CD4-positive, alpha-beta T cell treated with Interleukin-2 at 100 ng/mL for 4 hours (primary cell): ENCODE measurements at places on chromosomes 1 and 21.

DNA sequence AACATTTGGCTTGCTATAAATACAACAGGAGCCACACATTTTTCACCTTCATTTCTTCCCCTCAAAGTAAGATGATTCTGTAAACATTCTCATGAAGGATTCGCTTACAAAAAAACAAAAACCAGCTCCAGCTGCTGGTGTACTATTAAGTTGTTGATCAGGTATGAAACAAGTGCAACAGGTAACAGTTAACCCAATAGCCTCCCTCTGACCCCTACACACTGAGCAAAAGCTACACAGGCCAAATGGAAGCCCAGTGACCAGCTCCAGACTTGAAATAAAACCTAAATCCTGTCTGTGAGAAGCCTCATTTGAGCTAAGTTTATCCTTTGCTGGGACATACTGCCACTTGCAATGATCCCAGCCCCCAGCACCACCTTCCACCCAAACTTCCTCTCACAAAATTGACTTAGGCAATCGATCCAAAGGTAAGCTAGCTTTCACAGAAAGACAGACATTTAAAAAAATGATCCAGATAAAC lies 991 bp downstream of the TIAM1 start:
- DNase-seq, result no peak

GRCh38 chr1:54138994-54139393 lies 13.8 kb downstream of the CDCP2 start:
- no peak for DNase-seq

DNA sequence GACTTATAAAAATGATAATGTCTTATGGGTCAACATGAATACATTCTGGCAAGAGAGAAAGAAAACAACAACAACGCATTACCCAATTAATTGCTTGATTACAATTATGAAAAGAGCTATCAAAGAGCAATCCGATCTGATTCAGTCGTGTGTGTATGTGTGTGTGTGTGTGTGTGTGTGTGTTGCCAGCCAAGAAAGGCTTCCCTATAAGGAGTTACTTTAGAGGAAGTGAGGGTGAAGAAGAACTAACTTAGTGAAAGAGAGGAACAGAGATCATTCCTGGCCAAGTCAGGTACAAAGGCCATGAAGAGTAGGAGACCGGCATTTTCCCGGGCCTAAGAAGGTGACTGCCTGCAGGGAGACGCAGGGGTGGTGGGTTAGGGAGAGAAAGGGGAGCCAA lies 9.4 kb downstream of the TMEM35B start:
- no peak for DNase-seq

DNA sequence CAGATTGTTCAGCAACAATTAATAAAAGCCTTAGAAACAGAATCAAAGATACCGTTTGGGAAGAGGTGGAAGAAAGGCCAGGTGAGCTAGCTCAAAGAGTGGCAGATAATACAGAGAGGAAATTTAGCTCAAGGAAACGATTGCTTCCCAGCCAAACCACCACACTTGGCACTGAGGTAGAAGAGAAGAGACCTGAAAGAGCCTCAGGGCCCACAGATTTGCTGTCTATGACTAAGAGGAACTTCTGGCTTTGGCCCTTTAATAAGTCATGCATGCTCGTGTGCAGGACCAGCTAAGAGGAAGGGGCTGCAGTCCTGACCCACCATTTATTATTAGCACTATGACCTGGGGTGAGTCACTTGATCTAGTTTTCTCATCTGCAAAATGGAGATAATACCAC lies 72.8 kb upstream of the BCL10 start:
- no peak for DNase-seq

GRCh38 chr1:198176179-198176578 lies 19.4 kb downstream of the NEK7 start:
- no peak for DNase-seq

- DNase-seq, result peak; percentile 59
Observed at GRCh38 chr1:20717452-20718342, at the start of gene KIF17. KIF17 (minus strand) TSS chr1:20718007; CDS start chr1:20717706, 301 bp downstream.

DNA sequence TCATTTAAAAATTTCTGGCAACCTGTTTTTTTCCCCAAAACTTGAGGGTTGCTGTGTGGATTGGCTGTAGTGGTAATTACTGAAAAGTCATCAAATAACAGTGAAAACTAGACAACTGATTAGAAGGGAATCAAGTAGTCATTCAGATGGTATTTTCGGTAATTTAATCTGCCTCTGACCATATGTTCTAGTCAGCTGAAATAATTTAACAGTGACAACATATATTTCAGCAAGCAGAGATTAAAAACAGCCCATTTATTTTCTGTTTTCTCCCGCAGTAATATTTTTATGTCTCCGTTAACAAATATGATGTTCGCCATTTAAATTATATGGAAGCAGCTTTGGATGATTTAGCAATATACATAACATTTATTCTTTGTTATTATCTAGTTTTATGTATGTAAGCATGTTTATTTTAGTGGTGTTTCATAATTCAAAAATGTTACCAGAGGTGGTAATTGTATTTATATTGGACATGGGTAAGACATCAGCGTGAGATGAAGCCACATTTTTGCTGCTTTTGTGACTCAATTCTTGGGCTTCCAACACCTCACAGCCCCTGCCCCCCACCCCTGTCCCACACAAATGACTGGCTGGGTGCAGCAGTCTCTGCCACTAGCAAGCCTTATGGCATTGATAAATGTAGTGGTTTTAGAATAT lies 104.4 kb downstream of the GALNT2 start:
- no peak for DNase-seq

- DNase-seq, result no peak
Observed at GRCh38 chr1:7109901-7110300, 324.6 kb downstream of the CAMTA1 start.

DNA sequence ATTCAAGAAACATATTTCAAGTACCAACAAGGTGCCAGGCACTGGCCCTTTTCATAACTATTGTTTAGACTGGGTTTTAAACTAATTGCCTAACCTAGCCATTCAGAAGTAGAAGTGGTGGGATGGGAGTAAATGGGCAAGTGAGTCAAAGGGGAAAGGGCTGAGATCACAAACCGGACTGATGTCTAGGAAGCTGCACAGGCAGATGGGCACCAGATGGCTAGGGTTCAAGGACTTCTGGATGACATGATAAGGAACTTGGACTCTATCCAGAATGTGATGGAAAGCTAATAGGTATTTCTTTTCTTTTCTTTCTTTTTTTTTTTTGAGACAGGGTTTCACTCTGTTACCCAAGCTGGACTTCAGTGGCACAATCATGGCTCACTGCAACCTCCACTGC lies 46.6 kb downstream of the LYST start:
- DNase-seq, result no peak

DNA sequence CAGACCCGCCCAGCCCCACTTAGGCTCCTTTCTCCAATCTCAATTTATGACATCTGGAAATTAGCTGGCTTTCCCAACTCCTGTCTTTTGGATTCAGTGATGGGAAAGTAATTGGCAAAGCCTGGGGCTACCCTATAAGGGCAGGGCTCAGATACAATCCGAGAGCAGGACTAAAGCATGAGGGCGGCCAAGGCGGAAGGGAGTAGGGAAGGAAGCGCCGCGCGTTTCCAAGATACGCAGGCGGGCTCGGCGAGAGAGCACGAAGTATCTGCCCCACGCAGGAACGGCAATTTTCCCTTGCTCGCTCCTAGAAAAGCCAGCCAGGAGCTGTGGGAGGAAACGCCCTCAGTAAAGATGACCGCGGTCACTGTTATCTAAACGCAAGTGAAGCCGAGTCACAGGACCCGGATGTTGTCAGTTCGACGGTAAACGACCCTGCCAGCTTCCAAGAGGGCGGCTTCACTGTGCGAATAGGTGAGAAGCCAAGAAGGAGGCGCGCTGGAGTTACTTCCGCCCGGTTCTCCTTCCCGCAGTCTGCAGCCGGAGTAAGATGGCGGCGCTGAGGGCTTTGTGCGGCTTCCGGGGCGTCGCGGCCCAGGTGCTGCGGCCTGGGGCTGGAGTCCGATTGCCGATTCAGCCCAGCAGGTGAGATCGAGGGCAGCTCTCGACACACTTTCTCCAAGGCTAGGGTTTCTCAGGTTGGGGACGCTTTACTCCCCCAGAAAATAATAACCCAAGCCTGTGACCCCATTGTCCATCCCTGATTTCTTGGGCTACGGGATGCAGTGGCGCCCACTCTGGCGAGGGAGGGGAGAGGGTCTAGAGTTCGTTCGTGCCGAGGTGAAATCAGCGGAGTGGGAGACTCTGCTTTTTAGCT lies at the start of gene NDUFS2:
TSS of gene NDUFS2 (plus strand) at position 532 of the 877 bp plus-strand sequence. CDS start at position 551, 19 bp downstream.
- DNase-seq, result peak; percentile 98

GRCh38 chr21:45405819-45406762 lies 1.1 kb downstream of the COL18A1 start:
- DNase-seq, result no peak

- DNase-seq, result no peak
Observed at GRCh38 chr1:154087574-154087973, 67.3 kb downstream of the NUP210L start.

GRCh38 chr1:3440711-3441409 lies 13.6 kb upstream of the ARHGEF16 start:
- no peak for DNase-seq

- no peak for DNase-seq
Observed at GRCh38 chr21:43869486-43870325, 4.7 kb downstream of the AGPAT3 start.

DNA sequence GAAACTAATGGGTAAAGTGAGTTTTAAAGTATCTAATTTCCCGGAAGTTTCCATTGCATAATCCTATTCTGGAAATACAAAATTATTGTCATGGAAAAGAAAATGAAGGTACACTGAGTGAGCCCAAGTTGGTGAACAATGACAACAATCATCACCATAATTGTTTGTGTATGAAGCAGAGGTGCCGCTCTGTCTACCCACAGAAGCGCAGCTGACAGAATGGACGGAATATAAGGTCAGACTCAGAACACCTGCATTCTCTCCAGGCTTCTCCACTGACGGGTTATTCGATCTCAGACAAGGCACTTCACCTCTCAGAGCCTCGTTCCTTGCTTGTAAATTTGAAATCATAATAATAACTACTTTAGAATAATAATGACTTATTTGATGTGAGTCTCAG lies 99.1 kb upstream of the NGF start:
- DNase-seq, result no peak

DNA sequence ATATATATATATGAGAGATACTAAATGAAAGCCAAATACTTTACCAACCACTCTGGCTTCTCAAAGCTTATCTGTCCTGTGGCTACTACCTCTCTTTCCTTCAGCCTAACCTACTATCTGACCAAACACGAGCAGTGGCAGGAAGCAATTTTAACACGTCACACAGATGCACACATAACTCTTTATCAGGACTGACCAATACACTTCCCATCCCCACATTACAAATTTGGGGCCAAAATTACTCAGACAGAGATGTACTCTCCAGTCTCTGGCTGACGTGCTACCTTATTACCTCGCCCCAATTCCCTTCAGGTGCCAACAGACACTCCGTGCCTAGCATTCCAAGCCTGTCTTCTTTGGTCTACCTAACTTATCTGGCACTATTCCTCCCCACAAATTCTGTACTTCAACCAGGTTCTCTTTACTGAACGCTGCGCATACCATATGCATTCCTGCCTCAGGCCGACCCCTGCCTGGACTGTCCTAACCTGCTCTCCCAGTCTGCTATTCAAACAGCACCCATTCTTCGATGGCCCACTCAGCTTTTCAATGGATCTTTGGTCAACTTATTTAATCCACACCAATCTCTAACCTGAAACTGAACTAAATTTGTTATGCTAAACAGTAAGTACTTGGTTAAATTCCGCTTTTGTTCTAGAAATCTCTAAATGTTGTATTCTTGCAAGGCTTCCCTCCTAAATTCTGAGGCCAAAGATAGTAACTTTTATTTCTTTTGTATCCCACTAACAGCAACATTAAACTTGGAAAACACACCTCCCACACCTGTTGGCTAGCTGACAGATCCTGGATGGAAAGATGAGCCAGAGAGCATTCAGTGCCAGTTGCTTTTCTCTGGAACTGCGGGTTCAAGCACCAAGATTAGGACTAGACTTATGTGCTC lies 27.9 kb downstream of the RERE start:
- DNase-seq, result no peak

- DNase-seq, result no peak
Observed at GRCh38 chr1:23553231-23554126, 5.8 kb downstream of the ID3 start.

DNA sequence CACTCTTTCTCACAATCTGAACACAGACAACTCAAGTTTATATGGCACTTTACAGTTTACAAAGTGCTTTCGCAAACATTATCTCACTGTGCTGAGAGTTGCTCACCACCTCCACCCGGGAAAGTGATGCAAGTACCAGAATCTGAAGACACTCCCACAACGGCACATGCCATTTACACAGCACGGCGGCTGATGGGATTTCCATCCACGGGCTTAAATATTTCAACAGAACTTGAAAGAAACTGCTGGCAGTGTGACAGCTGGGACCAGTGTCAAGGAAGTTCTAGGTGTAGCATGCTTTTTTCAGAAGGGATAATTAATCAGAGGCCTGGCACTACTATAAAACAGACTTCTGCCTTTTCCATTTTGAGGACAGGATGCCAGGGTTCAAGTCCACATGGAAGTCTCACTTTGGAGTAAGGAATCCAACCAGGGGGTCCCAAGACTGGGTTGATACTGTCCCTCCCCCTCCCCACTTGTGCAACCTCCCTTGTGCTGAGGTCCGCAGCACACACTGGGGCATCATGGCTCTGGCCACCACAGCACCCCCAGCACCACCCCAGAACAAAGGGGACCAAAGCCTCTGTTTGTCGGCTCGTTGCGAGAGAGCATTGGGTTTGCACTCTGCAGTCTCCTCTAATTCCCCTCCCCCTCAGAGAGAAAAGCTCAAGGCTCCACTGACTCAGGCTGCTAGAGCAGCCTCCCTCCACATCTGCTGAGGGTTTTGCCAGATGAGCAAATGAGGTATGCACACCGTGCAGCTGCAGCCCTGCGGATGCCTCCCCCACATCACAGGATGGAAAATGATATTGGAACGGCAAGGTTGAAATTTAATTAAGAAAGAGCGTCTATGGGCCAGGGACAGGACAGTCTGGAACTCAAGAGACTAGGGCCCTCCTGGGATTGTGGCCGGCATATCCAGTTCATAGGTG lies 154.9 kb downstream of the TGFBR3 start:
- DNase-seq, result peak; percentile 33

DNA sequence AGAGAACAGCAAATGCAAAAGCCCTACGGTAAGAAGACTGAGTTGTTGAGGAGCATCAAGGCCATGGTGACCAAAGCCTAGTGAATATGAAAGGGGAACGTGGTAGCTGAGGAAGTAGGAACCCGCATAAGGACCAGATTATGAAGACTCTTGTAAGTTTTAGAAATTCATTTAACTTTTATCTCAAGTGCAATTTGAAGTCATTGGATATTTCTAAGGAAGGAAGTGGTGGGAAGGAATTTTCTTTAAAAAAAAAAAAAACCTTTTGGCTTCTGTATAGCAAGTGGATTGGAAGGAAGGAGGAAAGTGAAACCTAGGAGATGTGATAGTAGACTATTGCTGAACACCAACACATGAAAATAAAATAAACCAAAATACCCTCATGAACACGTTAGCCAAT lies 119.0 kb downstream of the TNFSF18 start:
- no peak for DNase-seq

GRCh38 chr1:233360525-233361102 lies 33.1 kb downstream of the MAP3K21 start:
- no peak for DNase-seq
